Cerebellar nuclear complex (tissue), 1 donor: ENCODE measurements at places on chromosomes 6 and 20.
A peak's percentile ranks its signal among the peaks of the same experiment; 100 is the strongest.

- DNase-seq, result no peak
Observed at GRCh38 chr6:124463271-124463670, 499.0 kb upstream of the RNF217 start.

- DNase-seq, result no peak
Observed at GRCh38 chr20:38728191-38728781, 4.0 kb downstream of the SLC32A1 start.

GRCh38 chr6:137588472-137588871 lies 94.3 kb upstream of the OLIG3 start:
- no peak for DNase-seq

GRCh38 chr6:6793388-6794250 lies 205.1 kb downstream of the LY86 start:
- DNase-seq, result no peak

DNA sequence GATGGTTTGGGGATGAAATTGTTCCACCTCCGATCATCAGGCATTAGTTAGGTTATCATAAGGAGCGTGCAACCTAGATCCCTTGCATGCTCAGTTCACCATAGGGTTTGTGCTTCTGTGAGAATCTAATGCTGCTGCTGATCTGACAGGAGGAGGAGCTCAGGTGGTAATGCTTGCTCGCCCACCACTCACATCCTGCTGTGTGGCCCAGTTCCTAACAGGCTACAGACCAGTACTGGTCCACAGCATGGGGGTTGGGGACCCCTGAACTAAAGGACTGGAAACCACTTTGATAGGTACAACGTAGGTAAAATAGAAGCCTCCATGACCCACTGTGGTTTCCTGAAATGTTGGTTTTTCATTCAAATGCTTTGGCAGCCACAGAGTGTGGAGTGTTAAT lies 109.3 kb upstream of the PROKR2 start:
- DNase-seq, result no peak

DNA sequence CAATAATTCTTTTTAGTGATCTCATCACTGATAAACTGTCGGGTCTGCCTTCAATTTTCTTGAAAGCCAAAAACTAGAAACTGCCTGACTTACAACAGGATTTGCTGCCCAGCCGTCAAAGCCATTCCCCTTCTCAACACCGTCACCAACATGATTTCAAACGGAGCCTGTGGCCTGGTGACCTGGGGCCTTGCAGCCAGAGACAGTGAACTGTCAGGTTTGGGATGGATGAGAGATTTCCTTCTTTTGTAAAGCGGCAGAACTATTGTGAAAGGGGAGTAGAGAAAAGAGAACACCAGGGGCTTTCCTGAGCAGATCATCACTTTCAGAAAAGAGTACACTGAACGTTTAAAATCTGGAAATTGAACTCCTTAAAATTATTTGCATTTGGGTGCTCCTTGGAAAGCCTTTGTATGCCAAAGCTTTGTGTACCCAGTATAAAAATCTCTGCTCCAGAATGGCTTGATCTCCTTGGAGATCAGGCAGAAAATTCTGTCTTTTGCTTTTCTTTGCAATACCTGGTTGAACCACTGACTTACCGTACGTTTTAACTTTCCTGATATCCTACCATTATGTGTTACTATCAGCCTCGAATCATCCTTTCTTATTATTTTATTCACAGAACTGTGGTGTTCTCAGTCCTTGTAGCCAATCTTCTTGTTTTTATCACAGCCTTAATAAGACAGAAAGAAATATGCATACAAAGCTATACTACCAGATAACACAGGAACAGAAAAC lies 125.2 kb downstream of the PACRG start:
- DNase-seq, result no peak

DNA sequence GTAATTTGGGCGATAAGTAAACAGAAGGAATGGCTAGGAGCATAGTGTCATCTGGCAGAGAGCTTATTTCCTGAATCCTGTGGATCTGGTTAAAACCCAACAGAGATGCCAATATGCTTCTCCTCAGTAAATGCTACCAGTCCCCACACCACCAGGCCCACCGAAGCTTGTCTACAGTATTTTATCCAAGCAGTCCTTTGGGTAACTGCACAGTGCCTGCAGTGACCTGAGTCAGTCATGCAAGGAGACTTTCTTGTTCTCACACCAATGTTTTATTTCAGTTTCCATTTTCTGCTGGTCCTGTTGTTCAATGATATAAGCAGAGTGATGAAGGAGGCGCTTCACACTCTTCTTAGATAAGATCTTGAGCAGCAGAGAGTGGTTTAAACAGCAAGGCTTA lies 326.3 kb downstream of the RIMS1 start:
- DNase-seq, result peak; percentile 90

GRCh38 chr6:36912586-36912985 lies 26.8 kb downstream of the C6orf89 start:
- no peak for DNase-seq

- DNase-seq, result no peak
Observed at GRCh38 chr6:158033751-158034702, 52.4 kb downstream of the SYNJ2 start.

DNA sequence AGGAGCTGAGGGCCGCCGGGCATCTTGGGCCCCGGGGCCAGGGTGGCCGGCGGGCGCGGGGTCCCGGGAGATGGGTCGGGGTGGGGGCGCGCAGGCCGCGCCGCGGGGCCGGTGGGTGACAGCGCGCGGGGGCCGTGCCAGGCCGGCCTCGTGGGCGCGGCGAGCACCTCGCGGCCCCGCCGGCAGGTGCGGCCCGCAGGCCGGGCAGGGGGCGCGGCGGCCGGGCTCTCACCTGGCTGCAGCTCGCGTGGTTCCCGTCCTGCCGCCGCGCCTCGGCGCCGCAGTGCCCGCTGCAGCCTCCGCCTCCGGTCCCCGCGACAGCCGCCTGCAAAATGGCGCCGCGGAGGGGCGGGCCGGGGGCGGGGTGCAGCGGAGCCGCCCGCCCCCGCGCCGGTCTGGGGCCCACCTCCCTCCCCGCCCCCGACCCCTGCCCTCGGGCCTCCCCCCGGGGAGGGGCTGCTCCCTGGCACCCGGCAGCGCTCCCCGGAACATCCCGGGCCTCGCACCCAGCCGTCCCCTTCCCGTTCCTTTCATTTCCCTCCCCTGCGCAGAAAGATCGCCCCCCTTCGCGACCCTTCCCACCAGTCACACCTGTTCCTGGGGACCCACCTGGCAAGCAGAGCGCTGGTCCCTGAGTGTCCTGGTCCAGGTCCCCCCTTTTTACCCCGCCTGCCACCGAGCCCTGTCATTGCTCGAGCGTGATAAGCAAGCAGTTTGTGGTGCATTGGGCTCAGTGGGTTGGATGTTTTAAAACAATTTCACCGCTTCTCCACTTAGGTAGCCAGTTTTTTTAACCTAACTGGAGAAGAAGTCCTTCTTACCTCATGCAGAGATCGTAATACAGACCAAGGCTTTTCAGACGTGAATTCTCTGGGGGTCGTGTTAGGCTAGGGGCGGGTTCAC lies at the start of gene SLC23A2:
SLC23A2 (minus strand) TSS at position 337 of the 903 bp plus-strand sequence. CDS start 68,948 bp downstream, outside the sequence.
- DNase-seq, result no peak

DNA sequence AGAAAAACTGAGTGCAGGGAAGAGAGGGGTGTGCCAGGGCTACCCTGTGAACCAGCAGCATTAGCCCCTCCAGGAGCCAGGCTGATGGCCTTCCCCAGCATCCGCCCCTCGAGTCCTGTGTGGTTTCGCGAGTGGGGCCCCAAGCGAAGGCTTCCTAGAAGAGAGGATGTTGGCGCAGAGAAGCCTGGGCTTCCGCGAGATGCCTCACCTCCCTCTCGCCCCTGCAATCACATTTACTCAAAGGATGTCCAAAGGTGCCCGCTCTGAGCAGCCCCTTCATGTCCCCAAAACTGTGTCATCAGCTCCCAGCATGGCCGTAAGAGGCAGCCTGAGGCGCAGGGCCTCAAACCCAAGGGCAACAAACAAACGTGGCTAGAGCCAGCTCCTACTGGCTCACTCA lies 111.7 kb downstream of the PREX1 start:
- no peak for DNase-seq

- DNase-seq, result no peak
Observed at GRCh38 chr20:51022803-51023616, at the start of gene KCNG1. Gene KCNG1, minus strand, starts transcription at chr20:51023107. Its CDS starts 12,769 bp downstream, at chr20:51010338.

- DNase-seq, result no peak
Observed at GRCh38 chr6:767755-768512, 75.0 kb upstream of the EXOC2 start.

DNA sequence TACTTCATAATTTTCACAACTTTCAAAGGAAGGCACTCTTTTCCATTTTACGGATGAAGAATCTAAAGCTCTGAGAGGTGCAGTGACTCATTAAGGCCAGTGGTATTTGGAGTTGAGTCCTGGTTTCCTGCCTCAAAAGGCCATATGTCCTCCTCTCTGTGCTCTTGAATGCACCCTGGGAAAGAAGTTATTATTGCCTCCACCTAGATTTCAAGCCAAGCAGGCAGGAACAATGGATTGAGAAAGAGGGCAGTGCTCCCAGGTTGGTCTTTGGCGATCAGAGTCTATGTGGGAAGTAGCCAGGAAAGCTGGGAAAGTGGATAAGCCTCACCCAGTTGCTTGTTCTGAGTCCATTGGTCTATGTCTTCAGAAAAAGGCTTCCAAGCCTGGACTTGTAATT lies 165.0 kb downstream of the MAFB start:
- DNase-seq, result no peak

GRCh38 chr6:27135087-27135657 lies 112.3 kb upstream of the PRSS16 start:
- DNase-seq, result no peak

GRCh38 chr6:151330130-151330696 lies 61.1 kb downstream of the ZBTB2 start:
- DNase-seq, result no peak

- DNase-seq, result no peak
Observed at GRCh38 chr6:75204959-75205775, 686 bp downstream of the COL12A1 start.

GRCh38 chr6:147001621-147002020 lies 202.6 kb upstream of the STXBP5 start:
- DNase-seq, result no peak

DNA sequence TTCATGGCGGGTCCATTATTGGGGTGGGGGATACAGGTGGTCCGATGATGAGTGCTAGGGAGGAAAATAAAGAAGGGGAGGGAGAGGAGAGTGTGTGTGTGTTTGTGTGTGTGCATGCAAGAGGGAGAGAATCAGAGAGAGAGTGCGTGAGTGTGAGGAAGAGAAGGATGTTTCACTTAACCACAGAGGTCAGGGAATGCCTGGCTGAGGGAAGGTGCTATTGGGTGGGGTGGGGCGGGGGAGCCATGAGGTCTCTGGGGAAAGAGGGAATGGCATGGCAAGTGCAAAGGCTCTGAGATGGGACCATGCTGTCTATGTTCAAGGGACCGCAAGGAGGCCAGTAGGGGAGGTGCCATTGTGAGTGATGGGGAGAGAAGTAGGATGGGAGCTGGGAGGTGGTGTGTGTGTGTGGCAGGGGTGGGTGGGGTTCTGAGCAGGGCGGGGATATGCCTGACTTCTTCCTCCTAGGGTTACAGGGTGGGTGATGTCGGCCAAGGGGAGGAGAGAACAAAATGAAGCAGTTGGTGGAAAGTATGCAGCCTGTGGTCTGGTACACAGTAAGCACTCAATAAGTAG lies 23.0 kb downstream of the CEBPB start:
- DNase-seq, result no peak

GRCh38 chr6:87139236-87139635 lies 16.1 kb upstream of the ZNF292 start:
- no peak for DNase-seq

- DNase-seq, result no peak
Observed at GRCh38 chr6:123497025-123497424, 139.7 kb downstream of the TRDN start.

- DNase-seq, result no peak
Observed at GRCh38 chr6:34341481-34341971, 50.9 kb downstream of the NUDT3 start.

DNA sequence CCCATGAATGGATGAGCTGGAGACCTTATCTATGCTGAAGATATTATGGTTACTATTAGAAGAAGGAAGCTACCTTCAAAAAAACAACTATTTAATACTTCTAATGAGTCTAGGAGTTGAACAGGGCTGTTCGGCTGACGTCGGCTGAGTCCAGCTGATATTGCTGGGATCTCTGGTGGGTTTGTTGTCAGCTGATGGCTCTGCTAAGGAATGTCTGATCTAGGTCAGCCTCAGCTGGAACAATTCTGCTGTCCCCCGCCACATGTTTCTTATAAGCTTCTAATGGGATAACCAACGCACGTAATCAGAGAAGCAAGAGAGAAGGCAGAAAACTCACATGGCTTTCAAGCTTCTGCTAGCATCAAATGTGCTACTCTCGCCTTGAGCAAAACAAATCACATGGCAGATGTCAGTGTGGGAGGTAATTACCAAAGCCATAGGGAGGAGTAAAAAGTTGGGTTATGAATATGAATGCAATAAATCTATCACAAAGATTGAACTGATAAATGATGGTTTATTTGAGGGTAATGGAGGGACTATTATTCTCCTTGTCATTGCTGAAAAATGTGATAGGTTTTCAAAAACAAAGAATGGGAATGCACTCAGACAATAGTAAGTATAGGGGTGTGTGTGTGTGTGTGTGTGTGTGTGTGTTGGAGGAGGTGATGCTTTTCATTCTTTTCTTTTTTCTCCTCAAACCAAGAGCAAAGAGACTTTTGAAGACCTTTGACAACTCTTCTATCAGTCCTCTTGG lies 71.5 kb downstream of the BTBD3 start:
- DNase-seq, result no peak

GRCh38 chr6:2949121-2949520 lies 22.2 kb downstream of the SERPINB6 start:
- no peak for DNase-seq

DNA sequence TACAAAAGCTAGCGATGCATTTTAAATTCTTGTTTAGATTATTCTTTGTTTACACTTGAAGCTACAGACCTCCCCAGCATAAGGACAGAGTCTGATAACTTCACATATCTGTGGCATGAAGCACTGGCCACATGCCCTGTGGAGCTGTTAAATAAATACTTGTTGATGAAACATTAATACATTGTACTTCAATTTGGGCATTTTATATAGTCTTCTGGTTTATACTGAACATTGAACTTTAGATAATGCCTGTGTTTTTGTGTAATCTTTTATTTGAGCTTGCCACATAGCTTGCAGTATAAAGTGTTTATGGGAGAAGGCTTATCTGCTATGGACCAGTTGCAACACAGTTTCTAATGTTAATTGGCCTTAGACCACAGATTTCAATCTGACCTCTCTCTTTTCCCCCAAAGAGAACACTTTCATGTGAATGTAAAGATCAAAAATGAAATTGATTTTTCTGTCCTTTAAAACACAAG lies 48.2 kb downstream of the FRK start:
- no peak for DNase-seq

DNA sequence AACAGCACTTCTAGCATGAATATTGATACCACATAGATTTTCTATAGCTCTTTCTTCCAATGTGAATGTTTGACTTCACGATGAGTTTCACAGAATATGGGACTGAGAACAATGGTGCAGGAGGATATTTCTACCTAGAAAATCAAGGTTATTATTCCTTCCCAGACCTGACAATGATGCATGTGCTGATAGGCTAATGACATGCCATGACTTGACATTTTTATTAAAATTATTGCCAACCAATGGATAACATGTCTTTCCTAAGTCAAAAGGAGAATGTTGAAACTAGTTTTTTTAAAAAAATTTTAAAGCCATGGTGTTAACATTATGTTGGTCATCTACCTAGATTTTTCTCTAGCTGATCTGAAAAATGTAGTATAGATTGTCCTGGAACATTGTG lies 923 bp downstream of the IL17A start:
- DNase-seq, result no peak

GRCh38 chr20:34703424-34704176 lies 544 bp upstream of the TP53INP2 start:
- DNase-seq, result no peak

- DNase-seq, result no peak
Observed at GRCh38 chr6:90286884-90287488, 9.7 kb downstream of the BACH2 start.
